Mesenteric fat pad (tissue), 1 donor: ENCODE measurements at places on chromosomes 2 and 18. TPM values are rescaled to one million over a fixed set of nuclear protein-coding genes. Genes with fewer than 3 reads are reported as not detected.

Gene STON1
- 163 TPM for total RNA-seq

Gene SERPINB13
- not detected for total RNA-seq

Gene IL18R1
- total RNA-seq: 18.2 TPM

Gene EPAS1
- total RNA-seq: 717 TPM

Gene IL36RN
- total RNA-seq: not detected

Gene SULT1C2
- 0.64 TPM for total RNA-seq

Gene UGT1A3
- not detected for total RNA-seq

Gene HOXD11
- 1.2 TPM for total RNA-seq

Gene EHD3
- total RNA-seq: 2.4 TPM

Gene FASTKD1
- total RNA-seq: 17.5 TPM

Gene TRIM43
- not detected for total RNA-seq

Gene SPAST
- total RNA-seq: 12.5 TPM

Gene TUBA4B
- total RNA-seq: not detected

Gene TNP1
- not detected for total RNA-seq

Gene KYNU
- total RNA-seq: 12.0 TPM

Gene MYO3B
- total RNA-seq: not detected

Gene CHRND
- not detected for total RNA-seq

Gene IL36A
- not detected for total RNA-seq

Gene ALKAL2
- total RNA-seq: 5.7 TPM

Gene RAX
- total RNA-seq: not detected

Gene GKN1
- total RNA-seq: not detected

Gene SP9
- not detected for total RNA-seq

Gene KLF7
- 68.9 TPM for total RNA-seq

Gene NIFK
- total RNA-seq: 43.6 TPM

Gene XRCC5
- 213 TPM for total RNA-seq

Gene SCYGR4
- total RNA-seq: not detected

Gene CCDC150
- total RNA-seq: 1.3 TPM

Gene AGXT
- total RNA-seq: 0.32 TPM

Gene HRH4
- total RNA-seq: 0.39 TPM

Gene TEX44
- total RNA-seq: not detected

Gene BBS5
- 10.3 TPM for total RNA-seq

Gene MC2R
- not detected for total RNA-seq

Gene FBLN7
- total RNA-seq: 5.3 TPM

Gene ALS2
- total RNA-seq: 23.6 TPM

Gene NETO1
- 4.3 TPM for total RNA-seq

Gene SFTPB
- total RNA-seq: not detected

Gene VIT
- 5.0 TPM for total RNA-seq

Gene TWIST2
- 73.9 TPM for total RNA-seq

Gene RUFY4
- total RNA-seq: 0.42 TPM

Gene SLC19A3
- total RNA-seq: 349 TPM

Gene MDH1B
- 0.19 TPM for total RNA-seq

Gene SSB
- 184 TPM for total RNA-seq

Gene INPP1
- 27.6 TPM for total RNA-seq

Gene MGAT4A
- 50.6 TPM for total RNA-seq

Gene ALPI
- 0.71 TPM for total RNA-seq

Gene C2orf15
- total RNA-seq: 0.32 TPM

Gene RFTN2
- total RNA-seq: 6.8 TPM

Gene NXPH2
- total RNA-seq: not detected

Gene GLS
- 116 TPM for total RNA-seq

Gene TMEM169
- 0.45 TPM for total RNA-seq

Gene DRC1
- total RNA-seq: not detected

Gene ATP6V1B1
- total RNA-seq: 2.4 TPM
